Pons (tissue), 1 donor: ENCODE measurements at places on chromosomes 4 and X.
A peak's percentile ranks its signal among the peaks of the same experiment; 100 is the strongest.

- DNase-seq = no peak
These were observed 219.1 kb downstream of the THOC2 start for GRCh38 chrX:123513585-123514278.

GRCh38 chr4:17920681-17921080 lies 100.9 kb downstream of the LCORL start:
- no peak for DNase-seq

GRCh38 chrX:47489507-47490275 lies 6.7 kb upstream of the ZNF41 start:
- no peak for DNase-seq

- DNase-seq = no peak
These were observed 74.9 kb downstream of the TMEM156 start for GRCh38 chr4:38957261-38957815.

- DNase-seq = peak; percentile 54
These were observed 57.2 kb upstream of the BEX4 start for GRCh38 chrX:103157496-103158316.

GRCh38 chr4:74362347-74362746 lies 2.6 kb upstream of the EREG start:
- DNase-seq = no peak

- peak; percentile 50 for DNase-seq
These were observed 88.8 kb upstream of the ESX1 start for GRCh38 chrX:104343428-104344129.

DNA sequence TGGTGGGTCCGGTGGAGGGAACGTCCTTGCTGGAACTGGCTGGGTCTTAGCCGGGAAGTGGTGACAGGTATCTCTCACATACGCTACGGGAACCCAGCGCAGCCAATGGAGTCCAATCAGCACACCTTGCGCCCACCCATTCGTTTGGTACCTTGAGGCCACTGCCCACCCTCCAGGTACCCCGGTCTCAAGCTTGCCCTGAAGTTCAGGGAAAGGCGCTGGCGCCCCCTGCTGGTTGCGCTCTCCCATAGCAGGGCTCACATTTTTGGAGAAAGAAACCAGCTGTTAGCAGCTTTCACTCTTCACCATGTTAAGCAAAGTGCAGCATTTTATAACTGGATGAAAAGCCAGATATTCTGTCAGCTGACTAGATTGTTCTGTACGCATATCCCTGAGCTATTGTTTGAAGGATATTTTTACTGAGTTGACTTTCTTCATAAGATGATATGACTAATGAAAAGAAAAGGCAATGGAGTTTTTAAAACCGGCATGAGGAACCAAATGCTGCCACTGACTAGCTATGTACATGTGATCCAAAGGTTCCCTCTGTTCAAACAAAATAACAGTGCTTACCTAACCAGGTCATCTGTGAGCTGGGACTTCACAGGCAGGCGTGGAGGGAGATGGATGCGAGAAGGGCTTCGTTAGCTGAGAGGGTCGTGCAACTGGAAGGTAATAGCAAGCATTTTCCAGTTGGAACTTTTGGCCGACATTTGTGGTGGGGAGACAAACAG lies 43.7 kb downstream of the OTOP1 start:
- no peak for DNase-seq

DNA sequence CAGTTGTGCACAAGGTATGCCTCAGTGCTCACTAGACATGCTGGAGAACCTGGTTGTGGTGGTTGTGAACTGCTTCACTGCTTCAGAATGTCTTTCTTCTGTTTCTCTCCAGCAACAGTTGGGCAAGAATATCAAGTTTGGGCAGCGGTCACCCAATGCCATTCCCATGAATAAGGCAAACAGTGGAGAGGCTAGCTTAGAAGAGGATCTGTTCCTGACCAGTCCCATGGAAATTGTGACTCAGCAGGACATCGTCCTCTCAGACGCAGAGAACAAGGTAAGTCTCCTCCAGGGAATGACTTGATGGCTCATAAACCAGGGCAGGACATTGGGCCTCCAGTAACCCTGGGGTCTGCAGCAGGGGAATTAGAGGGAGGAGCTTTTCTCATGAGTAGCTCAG lies 79.9 kb downstream of the AASDH start:
- DNase-seq = no peak

DNA sequence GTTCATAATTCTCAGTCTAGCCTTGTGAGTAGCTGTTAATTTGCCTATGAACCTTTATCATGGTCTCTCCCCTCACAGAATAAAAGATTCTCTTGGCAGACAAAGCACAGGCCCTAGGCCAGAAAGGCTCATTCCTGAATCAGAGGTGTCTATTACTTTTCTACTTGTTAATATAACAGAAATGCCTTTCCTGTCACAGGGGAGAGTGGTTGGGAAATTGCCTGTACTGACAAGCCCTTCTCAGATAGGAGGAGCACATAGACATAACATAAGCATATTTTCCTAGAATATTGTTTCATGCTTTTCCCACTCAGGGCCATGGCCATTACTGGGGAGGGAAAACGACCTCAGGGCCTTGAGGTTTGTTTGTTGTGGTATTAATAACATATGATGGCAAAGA lies 308.3 kb downstream of the BMPR1B start:
- DNase-seq = no peak

- DNase-seq = no peak
These were observed 758.1 kb downstream of the RAPGEF2 start for GRCh38 chr4:159860945-159861344.

GRCh38 chr4:37430718-37431416 lies 186.3 kb downstream of the NWD2 start:
- DNase-seq = no peak

DNA sequence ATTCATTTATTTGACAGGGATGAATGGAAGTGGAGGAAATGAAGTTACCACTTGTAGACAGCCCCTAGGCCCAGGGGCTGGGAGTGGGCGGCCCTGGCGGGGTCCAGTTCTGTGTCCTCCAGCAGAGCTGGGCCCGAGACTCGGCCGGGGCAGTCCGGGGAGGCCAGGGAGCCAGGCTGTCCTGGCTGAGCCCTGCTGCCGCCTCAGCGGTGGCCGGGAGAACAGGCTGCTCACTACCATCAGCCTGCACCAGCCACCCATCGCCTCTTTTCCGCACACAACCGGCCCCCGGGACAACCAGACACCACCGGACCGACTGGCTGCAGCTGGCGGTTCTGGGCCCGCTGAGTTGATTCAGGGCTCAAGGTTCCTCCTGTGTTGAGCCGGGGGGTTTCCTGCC lies 25.6 kb downstream of the CLDN34 start:
- DNase-seq = no peak

GRCh38 chr4:115883231-115883630 lies 769.8 kb upstream of the NDST4 start:
- no peak for DNase-seq

- no peak for DNase-seq
These were observed 29.5 kb upstream of the TSPAN5 start for GRCh38 chr4:98687876-98688275.
